ENCODE measurements at places on chromosomes 13 and 19. TPM values are rescaled to one million over a fixed set of nuclear protein-coding genes. Genes with fewer than 3 reads are reported as not detected.

The MIR17HG gene
- total RNA-seq = 9.0 TPM

The GIPC3 gene
- 0.11 TPM for total RNA-seq

The ASF1B gene
- 6.7 TPM for total RNA-seq

The TMEM238 gene
- total RNA-seq = not detected

The UPF1 gene
- 34.4 TPM for total RNA-seq

The FGF21 gene
- total RNA-seq = not detected

The ZNF628 gene
- total RNA-seq = 0.79 TPM

The CXCL17 gene
- total RNA-seq = 1.7 TPM

The CLEC17A gene
- total RNA-seq = 0.21 TPM

The TNFRSF19 gene
- 17.6 TPM for total RNA-seq

The ZNF587 gene
- total RNA-seq = 45.4 TPM

The YJEFN3 gene
- 1.8 TPM for total RNA-seq

The ZNF382 gene
- 30.3 TPM for total RNA-seq

The ZNF675 gene
- 29.2 TPM for total RNA-seq

The LGALS14 gene
- total RNA-seq = not detected

The SPIB gene
- 1.2 TPM for total RNA-seq

The ZNF541 gene
- 0.16 TPM for total RNA-seq

The PPP1R12C gene
- total RNA-seq = 24.8 TPM

The RYR1 gene
- 5.3 TPM for total RNA-seq

The LYPD5 gene
- 0.58 TPM for total RNA-seq

The ZNF763 gene
- 6.1 TPM for total RNA-seq

The CEACAM16 gene
- not detected for total RNA-seq

The TMEM145 gene
- not detected for total RNA-seq

The BEST2 gene
- total RNA-seq = not detected

The ANKLE1 gene
- 0.26 TPM for total RNA-seq

The PLVAP gene
- 23.6 TPM for total RNA-seq

The RAB3A gene
- total RNA-seq = 4.7 TPM

The TRPM4 gene
- total RNA-seq = 18.0 TPM

The SBSN gene
- total RNA-seq = not detected

The RXFP2 gene
- not detected for total RNA-seq

The ZNF429 gene
- 21.9 TPM for total RNA-seq

The EDDM13 gene
- not detected for total RNA-seq

The THSD8 gene
- not detected for total RNA-seq

The PSG5 gene
- total RNA-seq = not detected

The PEAK3 gene
- total RNA-seq = not detected

The MZF1 gene
- 12.4 TPM for total RNA-seq

The ZNF534 gene
- total RNA-seq = 0.74 TPM

The CNN1 gene
- 558 TPM for total RNA-seq

The CYP2F1 gene
- not detected for total RNA-seq

The ATG4D gene
- total RNA-seq = 6.0 TPM

The ZNF8 gene
- total RNA-seq = 7.8 TPM

The ZNF649 gene
- 16.6 TPM for total RNA-seq

The DCLK1 gene
- 89.1 TPM for total RNA-seq

The PALM gene
- total RNA-seq = 23.6 TPM

The C19orf73 gene
- total RNA-seq = not detected

The DCT gene
- total RNA-seq = 0.21 TPM

The NLRP7 gene
- total RNA-seq = not detected

The C13orf46 gene
- 0.85 TPM for total RNA-seq

The LINGO3 gene
- not detected for total RNA-seq
